ENCODE measurements at places on chromosomes 2 and 18.

- DNase-seq: no peak
Measured at GRCh38 chr2:169158874-169159273, 89.5 kb downstream of the DHRS9 start.

DNA sequence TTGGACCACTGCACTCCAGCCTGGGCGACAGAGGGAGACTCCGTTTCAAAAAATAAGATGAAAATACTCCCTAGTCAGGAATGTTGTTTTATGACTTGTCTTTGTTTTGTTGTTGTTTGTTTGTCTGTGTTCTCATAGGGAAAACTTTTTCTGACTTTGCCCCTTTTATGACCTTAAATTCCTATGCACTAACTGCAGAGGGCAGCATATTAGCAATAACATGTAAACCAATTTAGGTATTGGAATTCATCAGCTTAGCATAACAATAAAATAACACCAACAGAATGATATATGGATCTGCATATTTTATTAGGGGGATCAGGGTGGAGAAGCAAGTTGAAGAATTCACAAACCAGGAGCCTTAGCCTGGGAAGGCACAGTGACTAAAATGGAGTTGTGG is 631.5 kb downstream of the SUCLG1 start:
- DNase-seq: no peak

DNA sequence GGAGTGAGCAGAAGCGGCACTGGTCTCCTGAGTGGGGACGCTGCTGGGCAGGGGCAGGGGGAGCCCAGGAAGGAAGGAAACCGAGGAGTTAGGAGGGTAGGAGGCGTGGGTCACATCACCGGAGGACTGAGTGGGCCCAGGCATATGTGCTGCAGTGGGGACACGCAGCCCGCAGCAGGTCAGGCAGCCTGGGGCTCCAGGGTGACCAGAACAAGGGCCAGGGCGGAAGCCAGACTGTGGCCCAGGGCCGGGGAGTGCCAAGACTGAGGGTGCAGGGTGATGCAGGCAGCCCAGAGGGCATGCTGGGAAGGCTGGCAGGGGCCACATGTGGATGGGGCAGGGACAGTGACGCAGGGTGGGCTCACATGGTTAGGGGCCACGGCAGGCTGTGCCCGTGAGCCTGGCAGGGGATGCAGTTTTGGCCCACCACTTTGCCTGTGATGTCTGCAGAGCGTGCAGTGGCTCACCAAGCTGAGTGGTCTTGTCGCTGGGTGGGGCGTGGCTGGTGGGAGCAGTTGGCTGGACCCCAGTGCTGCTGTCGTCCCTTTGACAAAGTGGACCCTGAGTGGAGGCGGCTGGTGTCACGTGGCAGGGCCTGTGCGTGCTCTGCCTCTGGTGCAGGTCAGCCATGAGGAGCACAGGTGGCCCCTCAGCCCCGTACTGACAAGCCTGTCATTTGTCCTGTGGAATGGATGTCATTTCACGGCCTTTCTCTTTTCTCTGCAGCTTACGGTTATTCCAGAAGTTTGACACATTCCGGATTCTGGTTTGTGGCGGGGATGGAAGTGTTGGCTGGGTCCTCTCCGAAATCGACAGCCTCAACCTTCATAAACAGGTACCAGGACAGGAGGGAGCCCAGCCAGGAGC is 87.1 kb downstream of the DGKD start:
- DNase-seq: no peak

- no peak for DNase-seq
Measured at GRCh38 chr2:241968417-241968816, 98.9 kb downstream of the RTP5 start.

- DNase-seq: no peak
Measured at GRCh38 chr2:10601866-10602566, 87.8 kb downstream of the NOL10 start.

GRCh38 chr2:197677483-197677882 is 2.1 kb upstream of the RFTN2 start:
- DNase-seq: no peak

- no peak for DNase-seq
Measured at GRCh38 chr2:60614319-60614718, 60.9 kb upstream of the BCL11A start.

GRCh38 chr18:59990121-59990823 is 90.5 kb downstream of the PMAIP1 start:
- DNase-seq: no peak

DNA sequence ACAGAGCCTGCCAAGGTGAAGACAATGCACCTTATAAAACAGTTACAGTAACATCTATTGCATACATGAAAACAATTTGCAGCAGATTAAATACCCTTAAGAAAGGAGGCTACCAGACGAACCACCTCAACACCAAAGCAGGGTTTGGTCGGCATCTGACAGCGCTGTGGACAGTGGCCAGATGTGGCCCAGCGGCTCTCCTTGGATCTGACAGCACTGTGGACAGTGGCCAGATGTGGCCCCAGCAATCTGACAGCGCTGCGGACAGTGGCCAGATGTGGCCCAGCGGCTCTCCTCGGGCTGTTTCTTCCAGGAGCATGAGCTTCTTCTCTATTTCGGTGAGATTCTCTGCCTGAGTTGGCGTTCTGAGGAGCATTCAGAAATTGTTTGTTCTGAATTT is 211.6 kb downstream of the ANKRD30B start:
- no peak for DNase-seq

GRCh38 chr18:63216516-63217311 is 102.9 kb downstream of the BCL2 start:
- DNase-seq: no peak

DNA sequence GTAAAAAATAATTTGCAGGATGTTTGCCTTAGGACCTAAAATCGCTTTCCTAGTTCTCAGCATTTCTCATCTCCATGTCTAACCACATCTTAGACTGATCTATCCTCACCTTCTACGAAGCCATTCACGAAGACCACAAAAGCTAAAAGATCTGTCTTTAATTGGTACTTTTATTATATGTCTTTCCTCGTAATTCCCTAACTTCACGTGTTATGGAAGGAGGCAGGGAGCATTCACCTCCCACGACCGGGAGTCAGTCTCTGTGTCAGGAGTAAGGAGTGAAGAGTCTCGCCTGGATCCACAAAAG is 1.6 kb downstream of the DLGAP1 start:
- DNase-seq: no peak

DNA sequence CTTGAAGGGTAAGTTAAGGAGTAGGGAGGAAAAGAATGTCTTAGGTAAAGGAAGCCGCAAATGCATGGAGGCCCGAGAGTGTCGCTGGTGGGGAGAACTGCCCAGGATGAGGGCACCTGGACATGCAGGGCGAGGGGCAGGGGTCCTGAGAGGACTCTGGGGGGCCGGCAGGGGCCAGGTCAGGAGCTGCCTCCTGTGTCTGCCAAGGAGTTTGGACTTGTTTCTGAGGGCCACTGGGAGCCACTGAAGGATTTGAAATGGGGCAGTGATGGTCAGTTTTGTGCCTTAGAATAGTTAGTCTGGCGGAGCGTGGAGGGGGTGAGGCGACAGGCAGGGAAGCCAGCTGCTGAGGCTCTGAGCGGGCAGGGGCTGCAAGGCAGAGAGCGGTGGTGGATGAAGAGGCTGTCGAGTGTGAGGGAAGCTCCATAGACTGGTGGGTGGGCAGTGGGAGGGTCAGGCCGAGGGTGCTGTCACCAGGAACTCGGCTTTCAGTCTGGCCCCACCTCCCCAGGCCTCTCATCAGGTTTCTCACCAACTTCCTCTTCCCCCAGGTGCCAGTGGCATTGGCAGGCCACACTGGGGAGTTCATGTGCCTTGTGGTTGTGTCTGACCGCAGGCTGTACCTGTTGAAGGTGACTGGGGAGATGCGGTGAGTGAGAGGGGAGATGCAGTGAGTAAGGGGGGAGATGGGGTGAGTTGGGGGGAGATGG is 14.7 kb upstream of the SLC4A3 start:
- DNase-seq: no peak

DNA sequence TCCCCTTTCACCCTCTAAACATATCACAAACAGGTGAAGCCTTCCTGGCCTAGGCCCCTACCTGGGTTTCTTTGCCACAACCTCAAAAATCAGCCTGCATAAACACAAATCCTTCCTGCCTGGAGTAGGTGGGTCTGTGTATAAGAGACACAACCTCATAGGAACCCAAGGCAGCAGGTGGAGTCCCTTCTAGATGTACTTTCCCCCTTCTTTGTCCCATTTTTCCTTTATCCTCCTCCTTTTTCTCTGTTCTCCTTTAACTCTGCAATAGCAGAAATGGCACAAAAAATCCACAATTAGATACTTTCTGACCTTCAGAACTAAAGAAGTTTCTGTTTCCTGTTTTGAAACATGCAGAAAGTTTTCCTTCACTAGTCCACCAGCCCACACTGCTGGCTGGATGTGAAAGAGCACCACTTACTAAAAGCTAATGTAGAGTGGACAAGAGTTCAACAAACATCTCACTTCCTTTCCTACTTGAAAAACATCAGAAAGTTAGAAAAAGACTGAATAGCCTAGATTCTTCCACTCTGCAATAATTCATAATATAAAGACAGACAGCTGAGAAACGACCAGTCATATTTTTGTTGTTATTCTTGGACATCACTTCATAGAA is 11.2 kb downstream of the SLC40A1 start:
- DNase-seq: no peak

- DNase-seq: no peak
Measured at GRCh38 chr2:99974275-99974674, 168.1 kb downstream of the AFF3 start.

DNA sequence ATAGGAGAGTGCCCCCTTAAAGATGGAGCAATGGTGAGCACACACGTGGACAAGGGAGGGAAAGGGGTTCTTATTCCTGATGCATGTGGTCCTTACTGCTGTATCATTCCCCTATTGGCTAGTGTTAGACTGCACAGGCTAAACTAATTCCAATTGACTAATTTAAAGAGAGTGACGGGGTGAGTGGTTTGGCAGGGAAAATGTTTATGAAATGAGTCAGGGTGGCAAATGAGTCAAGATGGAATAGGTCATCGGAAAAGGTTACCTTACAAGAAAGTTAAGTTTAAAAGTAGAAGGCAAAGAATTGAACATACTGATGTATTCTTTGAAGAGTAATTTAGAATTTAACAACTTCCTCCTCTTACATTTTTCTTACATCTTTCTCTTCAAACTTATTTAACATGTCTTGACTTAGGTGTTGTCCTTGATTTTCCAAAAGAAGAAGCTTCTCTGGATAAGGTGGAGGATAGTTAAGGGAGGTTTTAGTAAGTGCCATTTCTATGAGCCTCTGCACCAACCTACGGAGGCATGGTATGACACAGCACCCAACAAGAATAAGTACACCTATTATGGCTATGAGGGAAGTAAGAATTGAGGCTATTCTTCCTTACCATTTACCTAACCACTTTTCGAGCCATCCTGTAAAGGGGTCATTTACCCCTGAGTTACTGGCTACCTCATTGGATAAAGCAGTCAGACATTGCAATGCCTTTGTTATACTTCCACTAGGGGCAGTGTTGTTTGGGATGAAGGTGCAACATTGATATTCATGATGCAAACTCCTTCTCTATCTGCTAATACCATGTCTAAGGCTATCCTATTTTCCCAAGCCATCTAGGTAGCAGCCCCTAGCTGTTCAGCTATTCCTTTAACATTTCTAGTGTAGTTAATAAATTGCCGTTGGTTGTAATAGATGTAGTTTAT is 1345.8 kb upstream of the LRRTM1 start:
- DNase-seq: no peak

DNA sequence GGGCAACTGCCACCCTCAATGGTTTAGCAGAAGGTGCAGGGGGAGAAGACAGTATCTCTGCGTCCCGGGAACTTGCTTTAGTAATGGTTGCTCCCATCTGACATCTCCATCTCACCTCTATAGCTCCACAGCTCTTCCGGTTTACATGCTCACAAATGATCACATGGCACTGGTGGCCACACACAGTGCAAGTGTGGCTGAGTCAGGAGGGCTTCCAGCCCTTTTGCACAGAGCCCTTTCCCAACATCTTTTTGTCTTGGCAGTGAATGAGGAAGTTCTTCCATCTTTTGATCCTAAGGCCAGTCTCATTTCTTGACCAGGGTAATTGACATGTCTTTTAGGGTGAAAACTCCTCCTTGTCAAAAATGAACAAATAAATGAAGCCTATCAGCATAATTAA is 347.7 kb downstream of the LPIN1 start:
- no peak for DNase-seq

DNA sequence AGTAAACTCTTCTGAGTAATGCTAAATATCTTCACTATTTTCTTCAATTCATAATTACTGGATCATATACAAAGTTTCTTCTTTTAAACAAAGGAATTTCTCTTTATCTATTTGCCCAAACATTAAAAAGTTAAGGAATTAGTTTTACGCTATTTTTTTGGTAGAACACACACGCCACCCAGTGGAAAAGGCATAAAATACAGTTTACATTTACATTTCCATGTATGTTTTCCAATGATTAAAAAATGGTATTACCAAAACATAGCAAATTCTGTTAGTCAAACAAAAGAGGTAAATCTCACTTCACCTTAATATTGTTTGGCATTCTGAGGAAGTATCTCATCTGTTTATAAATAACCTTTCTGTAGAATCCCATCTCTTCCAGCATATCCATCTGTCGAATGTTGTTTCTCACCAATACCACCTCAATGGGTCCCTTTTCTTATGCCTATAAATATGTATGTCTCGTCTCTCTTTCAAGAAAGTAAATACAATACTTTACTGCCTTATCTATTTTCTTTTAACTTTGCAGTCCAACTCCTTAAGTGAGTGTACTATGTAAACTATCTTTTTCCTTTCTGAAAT is 7.2 kb downstream of the BOLL start:
- no peak for DNase-seq

Measured in glutamatergic neuron (in vitro differentiated cells).